ENCODE measurements at places on chromosomes 6 and 20.
A peak's percentile ranks its signal among the peaks of the same experiment; 100 is the strongest.

GRCh38 chr20:40304119-40304613 lies 384.9 kb downstream of the MAFB start:
- DNase-seq, result no peak

DNA sequence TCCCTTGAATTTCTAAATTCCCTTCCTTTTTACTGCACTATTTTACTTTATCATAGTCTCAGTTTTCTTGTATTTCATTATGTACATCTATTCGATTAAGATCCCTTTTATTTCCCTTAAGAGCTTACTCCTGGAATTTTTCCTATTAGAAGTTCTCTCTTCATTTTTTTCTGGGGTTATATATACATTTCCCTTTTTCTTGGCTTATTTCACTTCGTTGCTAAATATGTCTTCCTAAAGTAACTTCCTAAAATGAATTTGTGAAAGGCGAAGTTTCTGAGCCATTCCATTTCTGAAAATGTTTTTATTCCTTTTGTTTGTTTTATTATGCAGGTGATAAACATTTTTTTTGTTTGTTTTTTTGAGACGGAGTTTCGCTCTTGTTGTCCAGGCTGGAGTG lies 5.9 kb upstream of the CD109 start:
- DNase-seq, result no peak

DNA sequence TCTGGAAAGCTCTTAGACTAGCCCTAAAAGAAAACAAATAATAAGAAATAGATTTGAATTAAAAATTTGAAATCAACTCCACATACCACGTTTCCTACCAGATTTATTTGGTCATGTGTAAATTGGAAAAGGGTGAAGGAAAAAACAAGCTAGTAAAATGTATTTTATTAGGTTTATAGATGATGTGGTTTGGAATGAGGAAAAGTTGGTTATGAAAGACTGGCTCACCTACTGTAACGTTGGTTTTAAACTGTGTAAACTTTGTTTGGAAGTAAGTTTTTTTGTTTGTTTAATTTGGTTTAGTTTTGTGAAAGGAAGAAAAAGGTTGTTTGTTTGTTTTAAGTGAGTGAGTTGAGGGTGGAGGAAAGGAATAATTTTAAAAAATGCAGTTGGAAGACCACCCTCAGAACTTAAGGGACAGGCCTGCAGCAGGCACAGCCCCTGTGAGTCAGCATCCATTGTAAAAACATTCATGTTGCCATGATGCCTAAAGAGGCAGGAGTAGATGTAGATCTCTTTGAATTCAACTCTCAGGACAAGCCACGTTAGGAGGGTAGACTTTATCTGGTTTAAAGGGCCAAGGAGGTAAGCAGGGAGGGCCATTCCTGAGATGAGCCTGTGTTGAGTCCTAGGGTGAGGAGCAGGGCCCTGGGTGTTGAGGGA lies 93.7 kb upstream of the SCGN start:
- DNase-seq, result no peak

- DNase-seq, result no peak
Measured at GRCh38 chr6:17842014-17842776, 135.5 kb upstream of the NUP153 start.

- no peak for DNase-seq
Measured at GRCh38 chr6:11682561-11682975, 96.0 kb downstream of the ADTRP start.

DNA sequence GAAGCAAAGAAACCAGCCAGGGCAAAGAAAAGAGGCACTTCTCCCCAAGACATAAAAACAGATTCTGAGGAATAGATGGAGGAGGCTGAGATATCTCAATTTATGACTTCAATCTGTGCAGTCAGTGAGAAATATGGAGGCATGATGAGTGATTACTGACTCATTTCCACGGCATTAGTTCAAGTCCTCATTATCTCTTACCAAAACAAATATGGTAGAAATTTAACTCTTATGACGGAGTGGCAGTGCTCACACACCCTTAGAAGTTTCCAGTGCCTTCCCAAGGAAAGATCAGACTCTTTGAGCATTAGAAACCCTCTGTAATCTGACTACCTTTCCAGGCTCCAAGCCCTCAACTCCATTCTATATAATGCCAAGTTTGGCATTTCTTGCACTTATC lies 364.1 kb downstream of the ARHGAP18 start:
- DNase-seq, result no peak

DNA sequence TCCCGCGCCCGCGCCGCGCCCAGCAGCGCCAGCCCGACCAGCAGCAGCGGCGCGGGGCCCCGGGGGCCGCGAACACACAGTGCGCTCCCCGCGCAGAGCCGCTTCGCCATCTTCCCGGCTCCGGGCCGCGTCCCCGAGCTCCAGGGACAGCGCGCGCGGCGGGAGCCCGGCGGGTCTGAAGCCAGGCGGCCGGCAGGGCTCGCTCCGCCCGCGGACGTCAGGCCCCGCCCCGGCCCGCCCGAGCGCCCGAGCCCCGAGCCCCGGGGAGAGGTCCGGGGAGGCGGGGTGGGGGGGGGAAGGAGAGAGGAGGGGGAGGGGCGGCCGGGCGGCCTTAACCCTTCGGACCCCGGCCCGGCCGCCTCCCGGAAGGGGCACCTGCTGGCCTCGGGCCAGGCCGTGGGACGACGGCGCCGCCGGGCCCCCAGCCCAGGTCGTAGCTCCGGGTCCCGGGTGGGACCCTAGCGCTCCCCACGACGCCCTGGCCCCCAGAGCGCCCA lies at the start of gene LAMA5:
Gene LAMA5, minus strand, starts transcription at position 177 of the 497 bp plus-strand sequence. Its CDS starts 67 bp downstream, at position 110.
- DNase-seq, result no peak

- no peak for DNase-seq
Measured at GRCh38 chr6:14119784-14120183, 2.2 kb downstream of the CD83 start.

GRCh38 chr6:160279850-160280249 lies 21.2 kb upstream of the SLC22A2 start:
- DNase-seq, result no peak

DNA sequence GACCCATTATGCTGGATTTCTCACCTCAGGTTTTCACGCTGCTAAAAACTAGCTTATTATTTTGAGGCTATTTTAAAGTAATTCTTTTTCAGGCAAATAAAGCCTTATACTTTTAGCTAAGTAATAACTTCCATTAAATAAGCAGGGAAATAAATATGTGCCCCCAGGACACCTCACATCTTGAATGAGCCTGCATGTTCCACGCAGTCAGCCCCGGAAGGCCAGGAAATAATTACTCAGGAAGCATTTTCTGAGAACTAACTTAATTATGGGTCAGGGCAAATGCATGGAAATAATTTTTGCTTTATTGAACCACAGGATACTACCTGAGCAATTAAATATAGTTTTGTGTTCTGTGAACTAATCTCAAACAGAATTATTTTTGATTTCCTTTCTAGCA lies 41.1 kb downstream of the STX7 start:
- DNase-seq, result no peak

DNA sequence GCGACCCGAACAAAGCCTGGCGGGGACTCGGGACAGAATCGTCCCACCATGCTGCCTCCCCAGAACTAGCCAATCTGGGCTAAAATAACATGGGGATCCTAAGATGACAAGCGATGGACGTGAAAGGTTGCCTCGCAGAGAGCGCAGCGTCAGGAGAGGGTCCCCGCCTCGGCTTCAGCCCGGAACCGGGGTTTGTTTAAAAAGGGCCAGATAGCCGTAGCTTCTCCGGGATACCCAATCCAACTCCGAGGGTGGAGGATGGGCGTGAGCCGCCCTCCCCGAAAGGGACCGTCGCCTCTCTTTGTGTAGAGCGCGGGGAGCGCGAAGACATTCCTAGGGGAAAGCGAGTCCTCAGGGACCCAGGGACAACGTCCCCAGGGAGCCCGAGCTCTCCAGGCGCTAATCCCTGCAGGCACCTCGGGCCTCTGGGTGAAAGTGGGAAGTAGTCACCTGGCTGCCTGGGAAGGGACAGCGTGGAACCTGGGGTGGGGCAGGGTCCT lies 643 bp downstream of the CD24 start:
- no peak for DNase-seq

DNA sequence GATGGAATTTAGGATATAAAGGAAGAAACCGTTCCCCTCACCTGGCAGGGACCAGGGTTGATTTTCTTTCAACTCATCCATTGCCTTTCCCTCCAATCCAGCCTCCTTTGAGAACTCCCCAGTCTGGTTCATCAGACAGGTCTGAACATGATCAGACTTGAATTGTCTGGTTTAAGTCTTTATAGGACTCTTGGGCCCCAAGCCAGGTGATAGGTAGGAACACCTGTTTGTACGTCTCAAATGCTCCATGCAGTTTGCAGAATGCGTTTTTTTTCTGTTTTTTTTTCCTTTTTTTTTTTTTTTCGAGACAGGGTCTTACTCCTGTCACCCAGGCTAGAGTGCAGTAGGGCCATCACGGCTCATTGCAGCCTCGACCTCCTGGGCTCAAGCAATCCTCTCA lies 4.1 kb upstream of the CEP250 start:
- DNase-seq, result no peak

DNA sequence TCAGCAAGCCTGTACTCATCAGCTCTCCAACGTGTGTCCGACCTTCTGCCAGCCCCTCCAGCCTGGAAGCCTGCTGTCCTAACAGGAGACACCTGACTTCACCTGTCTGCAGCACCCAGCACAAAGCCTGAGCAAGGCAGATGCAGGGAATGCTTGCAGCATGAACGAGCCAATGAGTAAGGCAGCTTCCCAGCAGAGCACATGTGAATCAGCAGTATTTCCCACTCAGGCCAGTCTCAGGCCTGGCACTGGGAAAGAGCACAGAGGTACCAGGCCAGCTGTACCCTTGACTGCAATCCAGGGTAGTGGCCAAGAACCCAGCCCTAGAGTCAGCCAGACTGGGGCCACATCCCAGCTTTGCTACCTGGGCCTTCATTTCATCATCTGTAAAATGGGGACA lies 120.8 kb downstream of the MAFB start:
- DNase-seq, result no peak

- no peak for DNase-seq
Measured at GRCh38 chr6:160131636-160132296, 10.2 kb downstream of the SLC22A1 start.

DNA sequence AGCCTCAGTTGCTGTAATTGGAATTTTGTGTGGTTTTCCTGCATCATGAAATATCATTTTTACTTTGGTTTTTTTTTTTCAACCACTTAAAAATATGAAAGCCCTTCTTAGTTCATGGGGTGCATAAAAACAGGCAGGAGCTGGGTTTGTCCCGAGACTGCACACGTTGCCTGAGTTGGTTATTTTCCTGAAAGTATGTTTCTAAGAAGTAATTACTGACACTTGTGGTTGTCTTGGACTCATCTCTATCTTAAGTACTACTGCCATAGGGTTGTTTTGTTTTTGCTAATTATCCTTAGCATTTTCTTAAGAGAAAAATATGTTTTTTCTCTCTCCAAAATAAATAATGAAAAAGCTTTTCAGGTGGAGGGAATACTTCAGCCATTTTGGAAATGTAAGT lies 40.1 kb downstream of the FAM120B start:
- no peak for DNase-seq

GRCh38 chr6:75620381-75621304 lies 19.0 kb downstream of the SENP6 start:
- DNase-seq, result no peak

GRCh38 chr20:34175879-34176278 lies 63.8 kb upstream of the EIF2S2 start:
- no peak for DNase-seq

DNA sequence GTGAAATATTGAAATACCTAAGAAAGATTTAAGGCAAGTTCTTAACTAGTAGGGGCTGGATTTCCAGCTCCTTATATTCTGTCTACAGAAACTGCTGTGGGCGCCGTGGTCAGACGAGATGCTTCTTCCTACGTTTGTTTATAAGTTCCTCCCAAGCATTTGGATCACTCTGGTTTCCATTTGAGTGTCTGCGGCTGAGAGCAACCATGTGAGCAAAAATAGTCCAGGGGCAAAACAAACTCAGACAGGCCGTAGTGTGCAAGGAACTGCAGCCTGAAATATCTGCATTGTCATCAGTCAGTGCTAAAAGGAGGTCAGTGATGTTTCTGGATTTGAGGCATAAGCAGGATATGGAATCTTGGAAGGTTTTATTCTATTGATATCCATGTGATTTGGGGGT lies 485.9 kb upstream of the JAG1 start:
- no peak for DNase-seq

DNA sequence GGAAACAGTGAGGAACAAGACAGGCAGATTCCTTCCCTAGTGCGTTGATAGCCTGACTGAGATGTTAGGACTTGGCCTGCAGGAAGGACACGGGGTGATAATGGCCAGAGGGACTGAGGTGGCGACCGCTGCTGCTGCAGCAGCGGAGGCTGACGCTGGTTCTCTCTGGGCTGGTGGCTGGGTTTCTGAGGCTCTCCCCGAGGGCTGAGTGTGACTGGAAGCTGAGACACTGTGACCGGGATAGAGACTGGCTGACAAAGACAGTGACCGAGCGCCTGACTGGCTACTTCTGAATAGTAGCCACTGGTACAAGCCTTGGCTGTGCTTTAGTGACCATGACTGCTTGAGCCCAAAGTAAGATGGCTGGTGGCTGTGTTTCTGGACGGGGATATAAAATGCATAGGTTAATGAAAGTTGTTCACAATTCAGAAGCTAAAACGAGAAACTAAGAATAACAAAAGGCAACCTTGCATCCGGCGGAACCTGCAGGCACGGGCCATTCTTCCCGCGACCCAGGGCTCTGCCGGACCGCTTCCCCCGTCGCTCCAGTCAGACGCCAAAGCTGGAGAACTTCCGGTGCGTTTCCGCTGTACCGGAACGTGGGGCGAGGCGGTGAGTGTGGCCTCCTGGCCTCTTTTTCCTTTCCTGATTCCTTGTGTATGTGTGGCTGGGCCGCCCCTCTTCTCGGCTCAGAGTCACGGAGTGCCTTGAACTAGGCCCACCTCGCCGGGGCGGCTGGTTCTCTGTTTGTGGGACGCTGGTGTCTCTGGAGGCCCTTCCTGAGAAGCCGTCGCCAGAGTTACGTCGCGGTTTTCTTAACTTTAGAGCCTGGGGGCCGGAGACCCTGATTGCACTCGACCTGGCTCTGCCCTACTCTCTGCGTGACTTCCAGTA lies at the start of gene AAR2:
Gene AAR2, plus strand, starts transcription at position 587 of the 894 bp plus-strand sequence. CDS start 3,391 bp downstream, outside the sequence.
- peak; percentile 71 for DNase-seq

DNA sequence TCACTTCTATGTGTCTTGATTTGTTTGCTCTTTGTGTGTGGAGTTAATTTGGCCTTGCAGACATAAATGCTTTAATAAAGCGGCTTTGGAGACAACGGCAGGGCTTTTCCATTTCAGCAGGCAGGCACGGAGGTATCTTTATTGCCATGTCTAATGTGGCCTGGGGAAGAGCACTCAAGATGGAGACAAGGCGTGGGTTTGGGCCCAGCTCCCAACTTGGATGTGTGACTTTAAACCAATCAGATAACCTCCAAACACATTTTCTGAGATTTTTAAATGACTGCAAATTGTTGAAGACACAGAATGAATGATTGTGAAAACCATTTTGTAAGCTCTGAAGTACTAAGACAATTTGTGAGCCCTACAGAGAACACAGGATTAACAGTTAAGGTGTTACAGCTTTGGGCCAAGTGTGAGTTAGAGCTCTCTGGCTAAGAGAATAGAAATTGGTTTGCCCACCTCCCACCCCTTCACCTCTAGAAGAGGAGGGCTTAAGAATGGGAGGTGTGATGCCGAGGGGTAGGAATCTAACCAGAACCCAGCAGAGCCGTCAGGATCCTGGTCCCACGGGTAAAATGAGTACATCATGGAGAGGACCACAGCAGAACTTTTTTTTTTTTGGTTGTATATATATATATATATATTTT lies 9.0 kb downstream of the DYNLT1 start:
- no peak for DNase-seq

All from stimulated activated CD4-positive, alpha-beta T cell treated with anti-CD3 and anti-CD28 coated beads, TNF-alpha, amount 100 ng/mL, for 48 hours (primary cell).